ENCODE measurements at places on chromosomes 7 and 10.

DNA sequence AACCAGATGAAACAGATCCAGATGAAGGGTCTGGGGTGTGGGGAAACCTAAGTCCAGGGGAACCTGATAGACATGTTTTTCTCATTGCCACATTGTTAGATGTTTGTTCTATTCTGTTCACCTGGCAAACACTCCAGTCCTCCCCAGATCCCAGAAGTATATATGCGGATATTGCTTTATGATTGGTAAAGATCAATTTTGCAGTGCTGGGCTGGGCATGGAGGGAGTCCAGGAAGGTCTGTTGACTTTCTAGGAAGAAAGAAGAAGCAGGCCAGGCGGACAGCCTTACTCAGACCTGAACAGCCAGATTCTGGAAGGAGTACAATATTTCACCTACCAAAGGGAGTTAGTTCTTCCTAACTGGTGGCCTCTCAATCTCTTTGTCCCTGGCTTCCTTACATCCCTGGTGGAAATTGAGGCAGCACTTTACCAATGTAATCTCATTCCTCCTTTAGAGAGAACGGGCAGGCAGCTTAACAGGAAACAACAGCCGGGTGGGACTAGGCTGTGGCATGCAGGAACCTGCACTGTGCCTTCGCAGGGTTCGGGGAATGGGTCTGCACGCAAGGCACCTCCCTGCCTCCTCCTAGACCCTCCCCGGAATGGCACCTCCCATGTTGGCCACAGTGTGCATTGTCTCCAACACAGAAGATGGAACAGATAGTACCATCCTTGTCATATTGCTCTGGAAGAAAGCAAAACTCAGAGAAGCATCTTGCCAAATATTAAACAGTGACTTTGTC is 930 bp downstream of the GIMAP6 start:
- no peak for DNase-seq

DNA sequence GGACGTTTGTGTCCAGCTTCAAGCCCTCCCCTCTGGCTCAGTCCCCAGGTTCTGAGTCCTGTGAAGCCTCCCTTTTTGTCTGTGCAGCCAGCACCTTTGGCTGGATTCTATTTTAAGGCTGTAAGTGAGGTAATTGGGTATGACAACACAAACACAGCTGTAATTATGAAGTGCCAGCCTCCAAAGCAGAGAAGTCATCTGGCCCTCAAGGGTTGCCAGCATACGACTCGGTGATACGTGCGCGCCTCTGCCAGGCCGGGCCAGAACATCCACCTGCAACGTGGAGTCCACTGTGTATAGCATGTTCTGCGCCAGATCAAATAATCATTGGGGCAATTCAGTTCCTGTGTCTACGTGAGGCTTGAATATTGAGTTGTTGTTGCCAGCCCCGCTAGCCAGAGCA is 6.7 kb upstream of the FAM180A start:
- DNase-seq = no peak

- DNase-seq = no peak
Observed at GRCh38 chr10:110885932-110886674, 14.4 kb downstream of the PDCD4 start.

DNA sequence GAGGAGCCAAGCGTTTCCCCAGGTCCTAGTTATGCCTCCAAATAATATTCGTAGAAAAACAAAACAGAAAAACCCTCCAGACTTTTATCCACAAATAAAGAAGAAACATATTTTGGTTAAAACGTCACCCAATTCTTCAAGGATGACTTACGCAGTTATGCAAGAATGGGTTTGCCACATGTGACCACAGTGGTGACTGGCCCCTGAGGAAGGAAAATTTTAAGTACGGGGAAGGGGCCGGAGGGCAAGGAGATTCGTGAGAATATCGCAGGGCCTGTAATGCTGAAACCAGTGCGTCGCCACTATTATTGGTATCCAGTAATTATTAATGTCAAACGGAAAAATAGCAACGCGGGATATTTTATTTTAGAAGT is 537 bp upstream of the MRPS24 start:
- peak; percentile 85 for DNase-seq

DNA sequence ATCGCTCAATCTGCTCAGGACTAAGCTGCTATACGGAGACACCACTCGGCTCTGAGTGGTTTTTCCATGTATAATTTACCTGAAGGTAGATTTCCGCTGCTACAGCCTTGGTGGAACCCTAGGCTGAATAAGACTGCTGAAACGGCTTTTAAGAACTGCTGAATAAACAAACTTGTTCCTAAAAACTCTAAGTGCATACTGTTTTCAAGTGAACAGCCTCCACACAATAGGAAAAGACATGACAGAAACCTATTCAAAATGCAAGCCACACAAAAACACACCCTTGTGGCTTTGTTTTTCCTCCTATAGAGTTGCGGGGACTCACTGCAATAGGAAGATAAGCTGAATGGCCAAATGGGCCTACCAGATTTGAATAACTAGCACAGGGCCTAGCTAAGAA is 117.2 kb downstream of the UBE2H start:
- no peak for DNase-seq

- no peak for DNase-seq
Observed at GRCh38 chr7:120959929-120960484, 9.4 kb downstream of the ING3 start.

- no peak for DNase-seq
Observed at GRCh38 chr7:103130901-103131624, 17.8 kb downstream of the NAPEPLD start.

- peak; percentile 45 for DNase-seq
Observed at GRCh38 chr10:6729071-6729774, 149.1 kb upstream of the PRKCQ start.

- no peak for DNase-seq
Observed at GRCh38 chr7:103025341-103025740, 49.3 kb downstream of the FBXL13 start.

DNA sequence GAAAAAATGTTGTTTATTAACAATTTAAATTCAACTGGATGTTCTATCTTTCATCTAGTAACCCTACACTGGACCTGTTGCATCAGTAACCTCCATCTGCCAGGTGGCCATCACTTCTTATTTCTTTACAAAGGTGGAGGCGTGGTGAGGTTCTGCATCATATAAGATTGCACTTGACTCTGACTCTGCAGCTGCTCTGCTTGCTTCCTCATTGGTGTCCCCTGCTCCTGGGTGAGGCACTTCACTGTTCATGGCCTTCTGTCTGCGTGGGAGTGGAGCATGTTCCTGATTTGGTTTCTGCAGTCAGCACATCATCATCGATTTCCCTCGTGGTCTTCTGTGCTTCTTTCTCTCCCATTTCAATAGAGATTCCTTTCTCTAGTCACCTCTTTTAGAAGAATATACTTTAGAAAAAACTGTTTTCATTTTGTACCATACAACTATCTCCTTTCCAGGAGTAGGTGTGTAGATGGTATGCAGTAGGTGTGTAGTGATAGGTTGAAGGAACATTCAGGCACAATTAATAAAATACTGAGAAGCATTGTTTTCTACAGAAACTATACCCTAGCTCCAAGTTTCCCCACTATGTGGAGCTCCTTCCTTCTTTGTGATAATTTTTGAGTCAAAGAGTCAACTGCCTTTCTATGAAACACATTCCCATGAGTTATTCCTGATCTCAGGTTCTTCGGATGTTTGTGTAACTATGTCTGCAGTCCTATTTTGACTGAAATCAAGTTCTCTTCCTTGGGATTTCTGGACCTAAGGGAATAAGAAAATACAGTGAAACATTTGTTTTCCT is 231.7 kb upstream of the CNTNAP2 start:
- no peak for DNase-seq

- no peak for DNase-seq
Observed at GRCh38 chr10:30553626-30554439, 75.7 kb downstream of the LYZL2 start.

DNA sequence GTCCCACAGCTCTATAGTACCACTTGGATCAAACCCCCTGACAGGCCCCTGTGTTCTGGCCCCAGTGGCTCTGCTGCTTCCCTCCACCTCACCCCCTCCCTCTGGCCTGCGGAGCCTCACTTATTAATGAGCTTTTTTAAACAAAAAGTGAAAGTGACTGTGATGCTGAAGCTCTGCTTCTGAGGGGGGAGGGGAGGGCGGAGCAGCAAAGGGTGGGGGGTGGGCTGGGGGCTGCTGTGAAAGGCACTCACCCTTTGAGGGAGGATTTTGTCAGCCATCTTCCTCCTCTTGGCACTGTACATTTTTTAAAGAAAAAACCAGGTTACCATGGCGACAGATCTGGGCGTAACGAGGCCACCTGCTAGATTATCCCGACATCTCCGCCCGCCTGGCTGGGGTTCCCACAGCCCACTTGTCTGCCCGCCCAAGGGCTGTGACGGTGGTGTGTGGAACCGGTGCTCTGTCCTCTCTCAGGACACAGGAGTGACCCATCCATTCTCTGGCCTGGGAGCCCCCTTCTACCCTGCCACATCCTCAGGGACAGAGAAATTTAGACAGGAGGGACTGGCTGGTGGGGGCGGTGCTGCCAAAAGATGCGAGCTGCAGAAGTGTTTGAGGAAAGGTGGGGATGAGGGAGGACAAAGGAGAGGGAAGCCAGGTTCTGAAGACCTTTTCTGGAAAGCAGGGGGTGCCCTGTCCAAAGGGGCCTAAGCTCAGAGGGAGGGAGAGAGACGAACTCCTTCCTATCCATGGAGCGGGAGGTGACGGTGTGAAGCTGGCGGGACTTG is 4.9 kb downstream of the SMARCD3 start:
- DNase-seq = no peak

- no peak for DNase-seq
Observed at GRCh38 chr10:35379226-35380137, 43.2 kb downstream of the CCNY start.

- DNase-seq = peak; percentile 33
Observed at GRCh38 chr10:31707093-31708039, 221.3 kb downstream of the ARHGAP12 start.

DNA sequence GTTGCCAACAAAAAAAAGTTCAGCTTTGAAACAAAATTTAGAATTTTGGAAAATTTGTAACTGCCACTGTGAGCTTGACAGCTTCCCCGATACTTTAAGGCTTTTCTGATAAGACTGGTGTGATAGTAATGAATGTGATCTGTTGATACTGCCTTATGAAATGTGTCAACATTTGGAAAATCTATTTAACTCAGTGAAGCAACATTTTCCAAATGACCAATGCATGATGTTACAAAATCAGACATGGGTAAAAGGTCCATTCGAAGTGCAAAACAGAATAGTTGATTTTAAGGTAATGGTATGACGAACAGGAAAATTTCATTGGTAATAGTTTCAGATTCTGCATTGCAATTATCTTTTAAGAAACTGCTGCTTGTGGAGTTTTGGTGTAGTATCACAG is 175.4 kb downstream of the SEM1 start:
- no peak for DNase-seq

GRCh38 chr10:4403638-4404252 is 422.3 kb upstream of the AKR1E2 start:
- no peak for DNase-seq

DNA sequence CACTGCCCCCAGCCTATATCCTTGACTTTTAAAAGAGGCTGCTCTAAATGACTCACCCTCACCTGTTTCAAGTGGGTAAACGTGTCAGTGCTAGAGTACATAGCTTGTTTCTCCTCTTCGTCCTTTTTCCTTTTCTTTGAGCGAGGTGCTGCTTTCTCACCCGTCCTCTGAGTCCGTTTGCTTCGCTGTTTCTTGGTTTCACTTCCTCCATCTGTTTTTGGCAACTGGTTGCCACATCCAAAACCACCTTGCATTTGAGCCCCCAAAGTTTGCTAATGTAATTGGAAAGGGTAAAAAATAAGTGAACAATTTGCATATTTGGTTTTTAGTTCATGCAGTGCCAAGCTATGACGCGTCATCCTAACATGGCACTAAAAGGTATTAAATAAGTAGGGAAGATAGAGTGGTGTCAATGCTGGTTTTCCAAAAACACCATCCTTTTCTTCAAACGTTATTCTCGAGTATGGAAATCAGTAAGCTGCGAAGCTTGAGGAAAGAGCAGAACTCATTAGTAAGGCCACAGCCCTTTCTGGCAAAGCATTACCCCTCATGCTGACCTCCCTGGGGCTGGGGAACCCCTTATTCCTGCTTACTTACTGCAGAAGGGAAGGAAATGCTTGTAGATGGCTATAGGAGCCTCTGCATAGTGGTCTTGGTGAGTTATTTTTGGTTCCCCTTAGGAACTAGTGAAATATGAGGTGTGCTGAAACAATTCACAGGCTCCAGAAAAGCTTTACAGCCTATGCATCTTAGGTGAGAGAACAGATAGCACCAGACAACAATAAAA is 133.5 kb downstream of the GALNT11 start:
- DNase-seq = no peak
